ENCODE measurements at places on chromosomes 2 and 18.

DNA sequence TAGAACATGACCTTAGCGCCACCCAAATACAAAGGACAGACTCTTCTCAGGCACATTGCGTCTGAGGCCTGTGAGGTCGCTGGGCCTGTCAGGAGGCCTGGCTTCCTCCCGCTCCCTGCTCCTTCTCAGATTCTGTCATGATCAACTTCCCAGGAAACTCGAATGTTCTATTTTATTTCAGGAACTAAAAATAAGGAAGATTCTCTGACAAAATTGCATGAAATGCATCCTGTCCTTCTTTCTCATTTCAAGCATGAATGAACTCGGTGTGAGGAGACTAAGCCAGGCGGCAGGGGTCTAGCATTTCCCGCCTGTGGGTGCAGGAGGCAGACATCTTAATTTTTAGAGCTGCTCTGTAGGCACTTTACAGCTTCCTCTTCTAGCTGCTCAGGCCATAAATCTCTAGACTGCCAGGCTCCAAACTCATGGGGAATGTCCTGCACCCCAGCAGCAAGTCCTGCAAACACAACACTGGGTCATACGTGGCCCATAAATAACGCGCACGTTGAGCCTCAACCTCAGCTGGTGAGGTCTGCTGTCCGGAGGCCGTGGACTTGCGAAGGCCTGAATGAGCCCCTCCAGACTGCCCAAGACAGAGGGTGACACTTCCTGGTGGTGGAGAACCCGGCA, 109.7 kb upstream of the ZNF236 start:
- no peak for DNase-seq

- DNase-seq = no peak
These were observed 294.3 kb downstream of the PTGR3 start for GRCh38 chr18:74914648-74915047.

GRCh38 chr2:229408356-229408755, 137.3 kb upstream of the PID1 start:
- DNase-seq = peak; percentile 65

- no peak for DNase-seq
These were observed 66.1 kb upstream of the DTNA start for GRCh38 chr18:34643989-34644388.

DNA sequence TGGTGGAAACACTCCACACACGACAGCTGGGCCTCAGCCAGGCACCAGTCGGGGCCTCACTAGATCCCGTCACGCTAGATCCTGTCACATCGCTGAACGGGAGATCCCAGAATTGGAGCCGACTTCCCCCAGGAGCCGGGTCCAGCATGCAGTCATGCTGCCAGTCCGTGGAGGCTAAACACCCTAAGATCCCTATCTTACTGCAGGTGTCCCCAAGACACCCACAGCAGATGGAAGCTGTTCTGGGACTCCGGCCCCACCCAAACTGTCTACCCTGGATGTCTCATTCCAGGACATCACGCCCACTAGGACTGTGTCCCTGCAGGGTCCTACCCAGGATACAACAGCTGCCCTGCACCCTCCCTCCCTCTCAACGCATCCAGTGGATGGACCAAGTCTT, 23.4 kb downstream of the ZNF516 start:
- DNase-seq = no peak
